WTC11 (cell line): ENCODE measurements at places on chromosomes 7 and 10. TPM values are rescaled to one million over a fixed set of nuclear protein-coding genes. Genes with fewer than 3 reads are reported as not detected.
A peak's percentile ranks its signal among the peaks of the same experiment; 100 is the strongest.

- no peak for DNase-seq
Observed at GRCh38 chr10:8063935-8064334, 9.4 kb downstream of the GATA3 start.

GRCh38 chr10:33263453-33263852, 71.0 kb downstream of the NRP1 start:
- DNase-seq = no peak

DNA sequence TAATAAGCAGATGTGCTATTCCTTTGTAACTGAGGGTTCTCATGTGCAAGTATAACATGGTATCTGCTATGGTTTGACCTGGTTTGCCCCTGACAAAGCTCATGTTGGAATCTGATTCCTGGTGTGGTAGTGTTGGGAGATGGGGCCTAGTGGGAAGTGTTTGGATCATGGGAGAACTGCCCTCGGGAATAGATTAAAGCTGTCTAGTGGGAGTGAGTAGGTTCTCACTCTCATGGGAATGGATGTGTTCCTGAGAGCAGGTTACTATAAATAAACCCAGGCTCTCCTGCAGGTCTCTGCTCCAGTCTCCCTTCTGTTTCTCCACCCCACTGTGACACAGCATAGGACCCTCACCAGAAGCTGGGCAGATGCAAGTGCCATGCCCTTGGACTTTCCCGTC, 97.7 kb downstream of the ATE1 start:
- no peak for DNase-seq

DNA sequence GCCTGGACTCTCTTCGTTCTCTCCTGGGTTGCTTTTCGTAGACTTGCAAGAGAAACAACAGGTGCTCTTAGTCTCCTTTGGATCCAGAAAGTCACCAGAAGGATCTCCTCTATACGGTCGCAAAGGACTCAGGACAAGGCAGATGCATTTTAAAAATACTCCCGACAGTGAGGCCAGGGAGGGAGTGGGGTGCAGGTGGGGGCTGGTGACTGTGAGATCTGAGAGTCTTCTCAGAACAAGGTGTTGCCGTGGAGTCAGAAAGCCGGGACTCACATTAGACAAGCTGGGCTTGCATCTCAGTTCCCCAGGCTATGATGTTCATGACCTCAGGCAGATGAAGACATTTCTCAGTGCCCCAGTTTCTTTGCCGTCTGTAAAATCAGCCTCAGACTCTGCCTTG, 507.2 kb downstream of the TCERG1L start:
- DNase-seq = no peak

DNA sequence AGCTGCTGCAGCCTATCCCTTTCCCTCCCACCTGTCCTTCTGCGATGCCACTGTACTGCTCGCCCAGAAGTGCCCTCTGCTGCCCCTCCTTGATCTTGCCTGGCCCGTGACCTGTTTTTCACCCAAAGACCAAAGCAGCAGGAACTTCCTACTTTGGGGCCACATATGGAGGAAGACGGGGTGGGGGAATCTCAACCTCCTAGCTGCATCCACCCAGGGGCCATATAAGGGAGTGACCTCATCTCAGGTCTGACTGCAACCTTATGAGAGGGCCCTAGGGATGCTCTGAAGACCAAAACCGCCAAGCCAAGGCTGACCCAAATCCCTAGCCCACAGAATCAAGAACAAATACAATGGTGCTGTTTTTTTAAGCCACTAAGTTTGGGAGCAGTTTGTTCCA, 15.7 kb downstream of the PRKCQ start:
- no peak for DNase-seq

- DNase-seq = no peak
Observed at GRCh38 chr7:106499897-106500296, 161.1 kb downstream of the CCDC71L start.

- peak; percentile 50 for DNase-seq
Observed at GRCh38 chr7:29946428-29947186, 43.0 kb downstream of the SCRN1 start.

- DNase-seq = no peak
Observed at GRCh38 chr10:118585234-118585633, 10.2 kb downstream of the PRLHR start.

- DNase-seq = no peak
Observed at GRCh38 chr10:112756235-112756527, 193.9 kb upstream of the TCF7L2 start.

- DNase-seq = no peak
Observed at GRCh38 chr10:93211991-93212390, 138.3 kb downstream of the CYP26A1 start.

GRCh38 chr10:31990937-31991336, 62.3 kb upstream of the ARHGAP12 start:
- DNase-seq = no peak

GRCh38 chr10:75402486-75403143, 1.1 kb upstream of the ZNF503 start:
- peak; percentile 52 for DNase-seq

DNA sequence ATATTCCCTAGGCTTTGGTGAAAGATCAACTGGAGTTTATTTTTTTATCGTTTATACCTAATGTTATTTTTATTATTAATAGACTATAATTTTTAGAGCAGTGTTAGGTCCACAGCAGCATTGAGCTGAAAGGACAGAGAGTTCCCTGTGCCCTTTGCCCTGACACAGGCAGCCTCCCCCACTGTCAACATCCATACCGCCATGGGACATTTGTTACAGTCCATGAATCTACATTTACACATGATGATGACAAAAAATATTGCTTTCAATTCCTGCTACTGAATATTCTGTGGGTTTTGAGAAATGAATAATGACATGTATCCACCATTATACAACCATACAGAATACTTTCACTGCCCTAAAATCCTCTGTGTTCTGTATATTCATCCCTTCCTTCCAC, 1297.5 kb upstream of the SORCS1 start:
- no peak for DNase-seq

DNA sequence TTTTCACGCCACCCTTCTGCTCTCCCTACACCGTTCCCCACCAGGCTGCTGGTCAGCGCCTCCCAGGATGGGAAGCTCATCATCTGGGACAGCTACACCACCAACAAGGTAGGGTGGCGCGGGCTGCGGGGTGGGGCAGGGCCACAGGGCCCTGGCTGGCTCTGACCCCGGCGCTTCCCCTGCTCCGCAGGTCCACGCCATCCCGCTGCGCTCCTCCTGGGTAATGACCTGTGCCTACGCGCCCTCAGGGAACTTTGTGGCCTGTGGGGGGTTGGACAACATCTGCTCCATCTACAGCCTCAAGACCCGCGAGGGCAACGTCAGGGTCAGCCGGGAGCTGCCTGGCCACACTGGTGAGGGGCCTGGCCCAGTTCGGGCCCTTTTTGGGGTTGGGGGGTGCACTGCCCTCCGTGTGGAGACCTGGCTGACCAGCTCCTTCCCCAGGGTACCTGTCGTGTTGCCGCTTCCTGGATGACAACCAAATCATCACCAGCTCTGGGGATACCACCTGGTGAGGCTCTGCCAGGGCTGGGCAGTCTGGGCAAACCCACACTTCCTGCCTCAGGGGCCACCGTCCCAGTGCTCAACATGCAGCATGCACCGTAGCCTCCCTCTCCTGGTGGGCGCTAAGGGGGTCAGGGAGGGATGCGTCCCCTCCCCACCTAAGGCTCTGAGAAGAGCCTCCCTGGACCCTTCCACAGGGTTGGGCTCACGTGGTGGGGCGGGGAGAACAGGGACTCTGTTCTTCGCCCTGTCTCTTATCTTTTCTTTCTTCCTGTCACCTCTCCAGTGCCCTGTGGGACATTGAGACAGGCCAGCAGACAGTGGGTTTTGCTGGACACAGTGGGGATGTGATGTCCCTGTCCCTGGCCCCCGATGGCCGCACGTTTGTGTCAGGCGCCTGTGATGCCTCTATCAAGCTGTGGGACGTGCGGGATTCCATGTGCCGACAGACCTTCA, 4.0 kb downstream of the GNB2 start:
- DNase-seq = no peak

DNA sequence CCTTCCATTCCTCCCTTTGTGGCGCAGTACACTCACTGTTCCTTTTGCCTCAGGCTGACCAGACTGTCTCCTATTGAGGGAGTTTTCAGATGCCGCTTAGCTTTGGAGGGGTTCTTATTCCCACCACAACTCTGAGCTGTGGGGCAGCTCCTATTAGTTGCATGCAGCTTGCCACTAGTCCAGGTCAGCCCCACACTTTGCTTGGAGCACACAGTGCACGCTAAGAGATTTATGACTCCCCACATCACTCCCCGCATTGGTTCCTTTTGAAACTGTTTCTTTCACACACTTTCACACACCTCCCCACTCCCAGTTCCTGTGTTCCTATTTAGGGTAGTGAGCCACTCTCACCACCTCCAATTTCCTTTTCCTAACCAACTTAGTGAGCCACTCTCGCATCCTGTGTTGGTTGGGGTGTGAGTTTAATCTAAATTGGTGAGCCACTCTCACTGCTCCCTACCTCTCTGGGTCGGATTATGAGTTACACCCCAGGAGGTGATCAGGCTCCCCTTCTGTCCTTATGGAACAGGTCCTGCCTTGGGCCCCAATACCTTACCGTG, 10.4 kb upstream of the ZNF485 start:
- no peak for DNase-seq

DNA sequence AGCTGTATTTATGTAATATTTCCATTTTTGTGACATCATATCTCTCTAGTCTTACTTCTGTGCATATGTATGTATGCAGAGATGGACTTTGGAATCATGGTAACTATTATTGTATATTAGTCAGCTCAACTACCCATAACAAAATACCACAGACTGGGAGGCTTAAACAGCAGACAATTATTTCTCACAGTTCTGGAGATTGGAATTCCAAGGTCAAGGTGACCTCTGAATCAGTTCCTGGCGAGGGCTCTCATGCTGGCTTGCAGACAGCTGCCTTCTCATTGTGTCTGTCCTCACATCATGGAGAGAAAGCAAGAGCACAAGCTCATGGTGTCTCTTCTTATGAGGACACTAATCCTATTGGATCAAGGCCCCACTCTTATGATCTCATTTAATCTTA, 79.1 kb downstream of the RAMP3 start:
- DNase-seq = no peak

DNA sequence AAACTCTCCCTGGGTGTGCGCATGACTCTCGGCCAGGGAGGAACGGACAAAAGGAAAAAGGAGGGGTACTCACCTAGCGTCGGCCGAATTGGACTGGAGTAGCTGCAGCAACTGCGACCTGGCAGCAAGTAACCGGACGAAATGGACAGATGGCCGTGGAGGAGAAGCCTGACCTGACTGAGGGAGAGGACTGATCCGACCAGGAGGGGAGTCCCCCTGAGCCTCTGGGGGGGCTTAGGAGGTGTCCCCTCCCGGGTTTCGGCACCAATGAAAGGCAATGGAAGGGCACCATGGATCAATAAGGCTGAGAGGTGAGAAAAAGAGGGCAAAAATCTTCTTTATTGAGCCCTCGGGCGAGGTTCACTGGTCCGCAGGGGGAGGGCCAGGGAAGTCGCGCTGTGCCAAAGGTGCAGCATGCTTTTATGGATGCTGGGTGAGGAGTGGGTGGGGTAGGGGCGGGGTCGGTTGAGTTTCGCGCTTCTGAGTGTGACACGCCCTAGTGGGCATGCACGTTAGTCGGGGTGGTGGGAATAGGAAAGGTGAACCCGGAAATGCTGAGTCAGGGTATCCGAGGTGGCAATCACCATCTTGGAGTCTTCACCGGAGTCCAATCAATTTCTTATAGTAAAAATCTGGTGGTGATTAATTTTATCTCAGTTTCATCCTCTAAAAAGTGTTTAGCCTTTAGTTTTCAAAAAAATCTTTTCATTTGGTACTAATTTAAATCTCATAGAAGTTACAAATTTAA, 638.5 kb upstream of the DPP6 start:
- no peak for DNase-seq

DNA sequence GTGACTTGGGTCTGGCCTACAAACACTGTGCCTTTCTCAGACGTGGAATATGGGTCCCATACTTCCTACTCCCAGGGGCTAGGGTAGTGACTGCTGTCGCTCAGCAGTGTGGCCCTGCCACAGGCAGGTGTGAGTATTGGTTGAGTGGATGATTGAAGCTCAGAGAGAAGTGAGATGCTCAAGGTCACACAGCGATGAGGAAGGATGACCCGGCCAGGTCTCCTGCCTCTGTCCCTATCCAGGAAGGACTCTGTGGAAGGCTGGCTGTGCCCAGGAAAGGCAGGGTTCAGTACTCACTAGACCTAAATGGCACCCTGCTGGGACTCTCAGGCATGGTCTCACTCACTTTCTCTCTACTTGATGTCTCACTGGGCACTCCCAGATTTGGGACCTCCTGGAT, 2.8 kb downstream of the PRF1 start:
- no peak for DNase-seq

- DNase-seq = no peak
Observed at GRCh38 chr10:119942973-119943372, 50.4 kb downstream of the SEC23IP start.

- no peak for DNase-seq
Observed at GRCh38 chr7:134901389-134902020, 84.8 kb upstream of the AGBL3 start.

DNA sequence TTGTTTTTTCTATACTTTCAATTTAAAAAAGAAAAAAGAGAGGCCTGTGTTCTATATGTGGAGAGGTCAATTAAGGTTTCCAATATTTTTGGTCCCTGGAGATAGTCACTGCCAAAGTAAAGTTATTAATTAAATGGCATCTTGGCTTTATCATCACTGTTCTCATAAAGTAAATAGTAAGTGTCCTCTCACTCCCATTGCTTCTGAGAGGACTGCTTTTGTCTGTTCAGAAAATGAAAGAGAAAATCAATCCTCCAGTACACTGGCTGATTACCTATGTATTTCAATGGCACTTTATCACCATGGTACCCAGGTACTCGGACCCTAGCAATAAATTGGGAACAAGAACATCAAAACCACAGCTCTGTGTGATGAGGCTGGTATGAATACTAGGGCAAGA, 94.0 kb downstream of the RNLS start:
- DNase-seq = no peak

DNA sequence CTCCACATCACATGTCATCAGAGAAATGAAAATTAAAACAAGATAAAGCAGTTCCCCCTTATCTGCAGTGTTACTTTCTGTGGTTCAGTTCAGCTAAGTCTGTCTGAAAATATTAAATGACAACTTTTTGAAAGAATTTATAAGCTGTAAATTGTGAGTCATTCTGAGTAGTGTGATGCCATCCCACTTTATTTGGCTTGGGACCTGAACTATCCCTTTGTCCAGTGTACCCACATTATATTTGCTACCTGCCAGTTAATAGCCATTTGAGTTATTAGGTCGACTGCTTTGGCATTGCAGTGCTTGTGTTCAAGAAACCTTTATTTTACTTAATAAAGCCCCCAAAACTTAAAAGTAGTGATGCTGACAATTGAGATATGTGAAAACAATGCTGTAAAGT, 804.2 kb downstream of the ANKRD7 start:
- no peak for DNase-seq

GRCh38 chr10:101643546-101643945, 51.4 kb downstream of the FBXW4 start:
- no peak for DNase-seq

- DNase-seq = no peak
Observed at GRCh38 chr7:12146813-12147212, 64.3 kb upstream of the TMEM106B start.

- DNase-seq = no peak
Observed at GRCh38 chr10:68981074-68981473, 7.5 kb upstream of the KIFBP start.

GRCh38 chr7:92634924-92635519, 44.8 kb upstream of the FAM133B start:
- no peak for DNase-seq

OR2AE1 gene
- total RNA-seq = 0.15 TPM in 1 of 3 replicates, not detected in the others

RNF133 gene
- total RNA-seq = 0.11 to 0.15 TPM in 2 of 3 replicates, not detected in the other

KIF11 gene
- 46.0 to 55.7 TPM (median 47.5 TPM) in 3 replicates for total RNA-seq

ASNS gene
- 71.3 to 111 TPM (median 74.5 TPM) in 3 replicates for total RNA-seq

EPO gene
- total RNA-seq = 0.63 to 0.76 TPM (median 0.66 TPM) in 3 replicates

KNDC1 gene
- total RNA-seq = 25.7 to 26.8 TPM (median 26.6 TPM) in 3 replicates

PPP1R17 gene
- 1.5 to 2.6 TPM (median 1.6 TPM) in 3 replicates for total RNA-seq

RBM20 gene
- total RNA-seq = 0.37 to 0.52 TPM (median 0.41 TPM) in 3 replicates

SNX10 gene
- 10.8 to 13.3 TPM (median 12.5 TPM) in 3 replicates for total RNA-seq
